ENCODE measurements at places on chromosomes 7 and 10.

- DNase-seq = no peak
These were observed 283.4 kb downstream of the GFRA1 start for GRCh38 chr10:115989621-115990020.

DNA sequence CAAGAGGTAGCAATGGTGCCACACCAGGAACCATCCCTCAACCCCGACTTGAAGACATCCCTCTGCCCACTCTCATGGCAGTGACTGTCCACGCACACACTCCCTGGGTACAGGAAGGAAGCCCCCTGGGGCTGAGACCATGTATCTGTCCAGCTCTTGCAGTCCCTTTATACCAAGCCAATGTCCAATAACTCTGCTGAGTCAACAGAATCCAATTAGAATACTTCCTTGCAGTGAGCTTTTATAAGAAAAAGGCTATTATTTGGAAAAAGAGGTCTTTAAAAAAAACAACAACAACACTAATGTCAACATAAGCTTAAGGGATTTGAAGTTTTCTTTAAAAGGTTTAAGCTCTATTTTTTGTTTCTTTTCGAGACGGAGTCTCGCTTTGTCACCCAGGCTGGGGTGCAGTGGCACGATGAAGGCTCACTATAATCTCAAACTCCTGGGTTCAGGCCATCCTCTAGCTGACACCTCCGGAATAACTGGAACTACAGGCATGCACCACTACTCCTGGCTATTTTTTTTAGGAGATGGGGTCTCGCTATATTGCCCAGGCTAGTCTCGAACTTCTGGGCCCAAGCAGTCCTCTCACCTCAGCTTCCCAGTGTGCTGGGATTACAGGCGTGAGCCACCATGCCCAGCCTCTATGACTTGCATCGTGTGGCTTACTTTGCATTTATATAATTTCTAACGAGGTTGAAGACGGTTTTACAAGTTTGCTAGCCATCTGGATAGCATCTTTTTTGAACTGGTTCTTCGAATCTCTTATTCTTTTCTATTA, 7.5 kb downstream of the BNIP3 start:
- no peak for DNase-seq

DNA sequence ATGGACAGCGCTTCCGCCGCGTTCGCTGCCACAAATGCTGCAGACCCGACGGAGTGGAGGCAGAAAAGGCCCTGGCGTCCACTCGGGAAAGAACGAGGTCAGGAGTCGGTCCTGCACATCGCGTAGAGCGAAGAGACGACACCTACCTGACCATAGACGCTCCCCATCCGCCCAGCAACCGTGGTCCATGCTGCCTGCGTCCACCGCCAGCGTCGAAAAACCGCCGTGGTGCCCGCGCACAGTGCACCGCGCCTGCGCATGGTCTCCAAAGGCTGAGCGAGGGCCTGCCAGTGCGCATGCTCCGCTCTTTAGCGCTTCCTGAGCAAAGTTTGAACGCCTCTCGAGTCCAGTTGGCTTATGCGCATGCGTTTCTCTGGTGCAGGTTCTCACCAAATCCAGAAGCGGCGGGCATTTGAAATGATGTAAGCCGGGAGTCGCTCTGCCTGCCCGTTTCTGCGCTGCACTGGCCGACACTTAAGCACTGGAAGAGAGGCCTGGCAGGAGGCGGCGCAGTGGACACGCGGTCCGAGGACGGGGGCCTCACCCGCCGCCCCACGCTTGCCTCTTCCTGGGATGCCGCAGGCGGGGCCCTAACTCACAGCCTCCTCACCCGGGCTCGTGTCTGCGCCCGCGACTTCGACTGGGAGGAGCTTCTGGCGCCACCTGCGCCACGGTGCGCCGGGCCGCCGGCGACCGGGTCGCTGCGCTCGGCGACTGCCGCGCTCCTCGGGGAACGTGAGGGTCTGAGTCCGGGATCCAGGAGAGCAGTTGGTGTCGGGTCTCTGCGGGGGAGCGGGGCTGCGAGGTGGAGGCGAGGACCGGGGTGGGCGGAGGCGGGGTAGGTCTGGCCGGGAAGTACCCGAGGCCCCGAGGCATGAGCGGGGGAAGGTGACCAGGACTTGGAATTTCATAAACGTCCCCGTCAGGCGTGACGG, at the start of gene FAM24B:
FAM24B (minus strand) TSS at position 243 of the 935 bp plus-strand sequence. CDS start 29,066 bp downstream, outside the sequence.
- peak; percentile 94 for DNase-seq

- no peak for DNase-seq
These were observed 14.3 kb downstream of the UBTD1 start for GRCh38 chr10:97512993-97513392.

DNA sequence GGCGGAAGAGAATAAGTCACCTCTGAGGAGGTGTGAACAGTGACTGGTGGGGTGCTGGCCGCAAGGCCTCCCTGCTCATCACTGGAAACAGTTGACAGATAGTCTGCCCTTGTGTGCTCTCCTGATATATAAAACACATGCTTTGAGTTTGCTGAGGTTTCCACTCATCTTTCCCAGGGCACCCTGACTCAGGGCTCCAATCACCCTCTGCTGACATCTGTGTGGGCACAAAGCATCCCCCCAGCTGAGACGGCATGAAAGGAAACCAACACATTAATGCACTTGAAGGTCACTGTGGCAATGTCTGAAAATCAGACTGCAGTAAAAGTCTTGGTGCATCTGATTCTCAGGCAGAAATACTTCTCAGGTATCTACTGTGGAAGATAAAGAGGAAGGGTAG, 49.8 kb downstream of the EPDR1 start:
- DNase-seq = no peak

GRCh38 chr7:149870701-149871483, 2.9 kb upstream of the ATP6V0E2 start:
- DNase-seq = no peak

GRCh38 chr7:137657476-137658189, 189.1 kb downstream of the DGKI start:
- no peak for DNase-seq

DNA sequence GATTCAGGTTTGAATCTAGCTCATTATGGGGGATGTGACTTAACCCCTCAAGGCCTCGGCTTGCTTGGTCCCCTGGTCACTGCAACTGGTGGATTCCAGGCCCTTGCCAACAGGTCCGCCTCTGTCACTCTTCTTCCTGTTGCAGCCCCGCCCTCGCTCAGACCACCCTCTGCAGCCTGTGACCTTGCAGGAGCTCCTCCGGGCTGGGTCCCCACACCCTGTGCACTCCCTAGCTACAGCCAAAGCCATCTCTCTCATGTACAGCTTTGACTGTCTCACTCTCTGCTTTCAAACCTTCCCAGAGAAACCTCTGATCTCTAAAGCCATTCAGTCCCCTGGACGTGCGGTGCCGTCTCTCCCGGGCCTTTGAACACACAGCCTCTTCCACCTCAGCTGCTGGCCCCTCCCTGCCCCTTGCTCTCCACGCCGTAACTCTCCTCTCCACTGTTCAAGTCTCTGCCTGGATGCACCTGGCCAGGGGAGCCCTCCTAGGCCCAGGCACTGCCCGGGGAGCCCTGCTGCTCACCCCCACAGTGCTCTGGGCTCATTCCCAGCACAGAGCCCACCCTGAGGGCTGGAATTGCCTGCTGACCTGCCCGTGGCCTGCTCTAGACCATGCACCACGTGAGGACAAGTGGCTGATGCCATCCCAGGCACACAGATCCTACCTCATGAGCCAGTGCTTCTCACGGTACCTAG, 485.8 kb upstream of the FOXK1 start:
- no peak for DNase-seq

DNA sequence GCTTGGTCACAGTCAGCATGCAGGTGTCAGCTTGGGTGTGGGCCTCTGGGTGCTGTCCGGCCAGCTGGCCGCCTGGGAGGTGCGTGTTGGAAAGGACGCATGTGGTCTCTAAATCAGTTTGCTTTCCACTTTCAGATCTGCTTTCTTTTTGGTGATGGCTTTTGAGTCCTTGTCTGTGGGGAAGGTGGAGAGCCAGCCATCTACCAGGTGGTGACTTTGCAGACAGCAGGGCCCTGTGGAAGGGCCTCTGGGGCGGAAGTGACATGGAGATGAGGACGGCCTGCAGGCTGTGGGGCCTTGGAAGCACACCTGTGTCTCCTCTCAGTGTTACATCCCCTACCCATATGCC, 59.4 kb downstream of the WDR37 start:
- no peak for DNase-seq

- no peak for DNase-seq
These were observed 206.8 kb downstream of the TPK1 start for GRCh38 chr7:144629011-144629410.

- DNase-seq = no peak
These were observed 65.9 kb upstream of the PRKG1 start for GRCh38 chr10:51008346-51008745.

DNA sequence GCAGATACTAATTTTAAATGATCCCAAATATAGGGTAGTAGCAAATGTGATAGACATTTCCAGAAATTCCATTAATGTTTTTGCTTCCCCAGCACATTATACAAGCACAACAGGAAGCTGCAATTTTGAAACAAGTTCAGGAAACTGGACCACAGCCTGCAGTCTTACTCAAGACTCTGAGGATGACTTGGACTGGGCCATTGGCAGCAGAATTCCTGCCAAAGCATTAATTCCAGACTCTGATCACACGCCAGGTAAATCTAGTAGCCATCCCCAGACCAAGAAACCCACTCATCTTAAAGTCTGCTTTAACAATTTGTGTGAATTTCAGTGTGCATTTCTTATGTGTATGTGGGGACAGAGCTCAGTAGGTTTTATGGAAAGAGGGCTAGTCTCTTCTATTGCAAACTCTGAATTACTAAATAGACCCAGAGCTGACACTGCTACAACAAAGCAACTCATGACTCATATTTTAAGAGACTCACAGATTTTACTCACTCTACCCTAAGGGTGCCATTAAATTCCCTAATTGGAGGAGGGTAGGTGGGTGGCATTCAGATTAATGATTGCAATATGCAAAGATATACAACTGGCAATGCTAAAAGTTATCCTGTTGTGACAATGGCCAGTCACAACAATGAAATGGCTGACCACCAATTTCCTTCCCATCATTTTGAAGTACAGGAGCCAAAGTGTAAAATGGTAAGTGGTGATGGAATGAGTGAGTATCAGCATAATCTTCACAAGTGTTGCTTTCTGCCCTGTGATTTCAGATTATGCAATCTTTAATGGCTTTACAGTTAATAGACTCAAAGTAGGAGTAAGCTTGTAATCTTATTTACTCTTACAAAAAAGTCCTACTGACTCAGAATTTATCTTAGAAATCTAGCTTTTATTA, 317.6 kb upstream of the PLXDC2 start:
- DNase-seq = no peak

GRCh38 chr7:81776161-81776560, 6.3 kb upstream of the HGF start:
- DNase-seq = no peak

DNA sequence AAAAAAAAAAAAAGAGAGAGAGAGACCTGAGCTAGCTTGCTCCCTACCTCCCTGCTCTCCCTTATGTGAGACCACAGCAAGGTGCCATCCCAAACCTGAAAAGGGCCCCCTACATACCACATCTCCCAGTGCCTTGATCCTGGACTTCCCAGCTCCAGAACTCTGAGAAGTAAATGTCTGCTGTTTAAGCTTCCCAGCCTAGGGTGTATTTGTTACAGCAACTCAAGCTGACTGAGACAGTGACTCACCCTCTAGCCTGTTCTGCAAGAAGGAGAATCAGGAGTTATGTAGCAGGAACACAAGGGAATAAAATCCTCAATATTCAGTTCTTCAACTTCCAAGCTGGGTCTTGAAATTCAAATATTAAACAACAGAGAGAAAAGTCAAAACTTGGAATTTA, 52.1 kb upstream of the TMEM72 start:
- no peak for DNase-seq

- DNase-seq = no peak
These were observed 30.6 kb downstream of the ADARB2 start for GRCh38 chr10:1706711-1707110.

GRCh38 chr7:85186083-85186520, 754 bp downstream of the SEMA3D start:
- no peak for DNase-seq

GRCh38 chr10:4254101-4254994, 469.3 kb upstream of the KLF6 start:
- DNase-seq = no peak

DNA sequence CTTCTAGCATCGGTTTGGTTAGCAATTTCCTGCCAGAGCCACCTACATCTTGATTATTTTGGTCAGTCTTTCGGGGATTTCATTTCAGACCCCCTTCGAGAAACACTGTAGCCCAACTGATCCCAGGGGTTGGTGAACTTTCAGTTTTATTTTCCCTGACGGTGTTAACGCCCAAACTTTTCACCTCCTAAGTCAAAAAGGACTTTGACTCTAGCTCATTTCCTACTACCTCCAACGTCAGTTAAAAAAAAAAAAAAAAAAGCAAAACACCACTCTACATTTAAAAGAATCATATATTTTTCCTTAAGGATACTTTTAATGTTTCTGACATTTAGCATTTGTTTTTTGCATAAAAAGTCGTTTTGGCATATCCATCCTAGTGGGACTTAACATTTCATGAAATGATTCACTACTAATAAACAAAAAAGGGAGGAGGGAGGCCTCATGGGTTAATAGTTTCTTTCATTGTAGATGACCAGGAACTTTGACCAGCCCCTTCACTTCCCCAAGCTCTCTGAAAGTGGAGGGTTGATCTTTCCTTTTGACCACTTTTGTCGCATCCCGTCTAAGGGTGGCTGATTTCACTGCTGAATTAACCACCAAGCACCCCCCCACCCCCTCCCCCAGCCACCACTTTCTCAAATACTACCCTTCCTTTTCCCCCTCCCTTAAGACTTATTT, 764 bp upstream of the TCF7L2 start:
- no peak for DNase-seq

- DNase-seq = no peak
These were observed 141.4 kb downstream of the MBL2 start for GRCh38 chr10:52631146-52631545.

GRCh38 chr7:152145853-152146466, 120.5 kb downstream of the GALNT11 start:
- DNase-seq = no peak

DNA sequence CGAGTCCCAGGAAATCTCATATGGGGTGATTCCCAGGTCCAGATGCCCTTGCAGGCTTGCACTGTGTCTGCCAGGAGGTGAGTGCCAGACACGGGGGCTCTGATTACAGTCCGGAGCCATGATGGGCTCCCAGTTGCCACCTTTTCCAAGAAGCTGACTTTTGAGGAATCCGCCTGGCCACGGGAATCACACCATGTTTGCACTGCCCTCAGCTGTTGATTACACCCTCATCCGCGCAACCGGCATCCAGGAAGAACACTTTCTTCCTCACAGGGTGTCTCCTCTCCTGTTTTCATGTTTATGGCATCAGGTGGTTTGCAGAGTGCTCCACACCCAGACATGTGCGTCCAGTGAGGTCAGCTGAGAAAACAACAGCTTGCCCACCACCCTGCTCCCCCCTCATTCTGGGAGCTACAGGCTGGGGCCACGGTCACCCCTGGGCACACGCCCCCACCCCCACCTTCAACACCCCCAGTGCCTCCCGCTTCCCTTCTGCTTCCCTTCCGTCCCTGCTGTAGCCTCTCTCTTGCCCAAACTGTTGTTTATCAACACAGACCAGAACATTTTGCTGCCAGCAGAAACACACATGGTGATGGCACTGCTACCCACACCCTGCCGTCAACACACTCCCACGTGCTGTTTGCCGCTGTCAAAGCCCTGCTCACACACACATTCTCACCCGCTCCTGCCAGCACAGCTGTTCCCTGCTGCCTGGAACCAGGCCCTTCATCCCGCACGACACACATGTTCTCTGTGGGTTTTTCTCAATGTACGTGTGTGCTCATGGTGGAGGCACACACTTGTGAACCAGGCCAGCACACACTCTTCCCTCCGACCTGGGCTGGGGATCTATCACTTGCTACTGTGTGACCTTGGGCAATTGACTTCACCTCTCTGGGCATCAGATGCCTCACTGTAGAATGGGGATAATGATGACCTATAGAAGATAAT, 35.8 kb downstream of the DDIT4 start:
- no peak for DNase-seq

Measured in activated T-helper 1 cell treated with anti-CD3 and anti-CD28 coated beads, Interleukin-12 subunit alpha, Interleukin-12 subunit beta, Interleukin-2, Interleukin-4 antibody, amounts not matched to agents 30 ng/mL and 10 ng/mL and 1 ng/mL, durations not matched to agents 14 hours and 24 hours and 36 hours (primary cell).